ENCODE measurements at places on chromosomes 6 and 20.
A peak's percentile ranks its signal among the peaks of the same experiment; 100 is the strongest.

DNA sequence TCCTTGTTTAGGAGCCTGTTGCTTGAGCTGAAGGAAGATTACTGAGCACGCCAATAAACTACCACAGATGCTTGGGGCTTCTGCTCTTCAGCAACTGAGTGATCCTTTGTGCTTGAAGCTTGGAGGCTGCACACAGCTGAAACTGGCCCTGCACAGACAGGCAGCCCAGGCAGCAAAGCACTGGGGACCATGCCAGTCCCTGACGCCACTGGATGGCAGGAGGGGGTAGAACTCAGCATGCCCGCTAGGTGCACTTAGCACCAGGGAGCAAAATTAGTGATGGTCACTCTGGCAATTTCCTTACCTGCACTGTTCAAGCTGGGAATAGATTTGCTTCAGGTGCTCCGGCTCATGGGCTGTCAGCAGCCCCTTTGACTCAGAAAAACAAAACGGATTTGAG, 91.5 kb downstream of the FAM50B start:
- no peak for DNase-seq

- no peak for DNase-seq
These were observed 23.2 kb downstream of the RRAGD start for GRCh38 chr6:89388846-89389245.

GRCh38 chr6:140490081-140490480, 1115.6 kb upstream of the CITED2 start:
- DNase-seq: no peak

DNA sequence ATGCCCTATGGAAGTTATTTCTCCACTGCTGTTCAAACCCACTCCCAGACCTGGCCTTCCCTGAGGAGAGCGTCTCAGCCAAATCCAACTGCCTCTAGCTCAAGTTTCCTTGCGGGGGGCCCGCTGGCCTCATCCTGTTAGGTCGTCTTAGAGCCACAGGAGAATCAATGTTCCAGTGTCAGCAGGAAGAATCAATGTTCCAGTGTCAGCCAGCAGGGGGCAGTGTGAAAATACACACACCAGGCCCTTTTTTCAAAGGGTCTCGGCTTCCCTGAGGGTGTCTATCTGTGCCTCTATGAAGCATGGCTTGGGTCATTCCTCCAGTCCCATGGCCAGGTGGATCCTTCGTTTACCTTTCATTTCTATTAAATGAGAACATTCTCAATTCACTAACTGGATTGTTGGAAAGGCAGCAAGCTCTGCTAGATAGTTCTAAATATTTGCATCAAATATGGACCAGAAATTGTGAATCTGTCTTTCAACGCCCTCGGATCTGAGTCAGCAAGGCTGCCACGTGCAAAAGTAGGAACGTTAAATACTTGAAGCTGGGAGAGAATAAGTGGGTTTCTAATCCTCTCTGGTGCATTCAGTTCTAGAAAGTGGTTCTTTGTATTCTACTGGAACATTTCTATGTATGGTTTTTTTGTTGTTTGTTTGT, 19.2 kb downstream of the PRND start:
- DNase-seq: peak; percentile 16

DNA sequence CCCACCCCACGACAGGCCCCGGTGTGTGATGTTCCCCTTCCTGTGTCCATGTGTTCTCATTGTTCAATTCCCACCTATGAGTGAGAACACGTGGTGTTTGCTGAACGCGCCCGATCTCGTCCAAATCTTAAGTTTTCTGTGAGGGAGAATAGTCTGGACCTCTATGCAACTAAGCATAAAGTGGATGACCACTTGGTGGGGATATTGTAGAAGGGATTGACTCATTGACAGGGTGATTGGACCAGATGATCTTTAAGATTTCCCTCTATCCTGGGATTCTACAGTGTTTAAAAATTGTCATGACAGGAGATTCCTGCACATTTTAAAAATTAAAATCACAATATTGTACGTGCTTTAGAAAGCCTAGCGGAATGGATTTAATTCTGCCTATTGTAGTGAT, 141.3 kb downstream of the TRMT11 start:
- DNase-seq: no peak

DNA sequence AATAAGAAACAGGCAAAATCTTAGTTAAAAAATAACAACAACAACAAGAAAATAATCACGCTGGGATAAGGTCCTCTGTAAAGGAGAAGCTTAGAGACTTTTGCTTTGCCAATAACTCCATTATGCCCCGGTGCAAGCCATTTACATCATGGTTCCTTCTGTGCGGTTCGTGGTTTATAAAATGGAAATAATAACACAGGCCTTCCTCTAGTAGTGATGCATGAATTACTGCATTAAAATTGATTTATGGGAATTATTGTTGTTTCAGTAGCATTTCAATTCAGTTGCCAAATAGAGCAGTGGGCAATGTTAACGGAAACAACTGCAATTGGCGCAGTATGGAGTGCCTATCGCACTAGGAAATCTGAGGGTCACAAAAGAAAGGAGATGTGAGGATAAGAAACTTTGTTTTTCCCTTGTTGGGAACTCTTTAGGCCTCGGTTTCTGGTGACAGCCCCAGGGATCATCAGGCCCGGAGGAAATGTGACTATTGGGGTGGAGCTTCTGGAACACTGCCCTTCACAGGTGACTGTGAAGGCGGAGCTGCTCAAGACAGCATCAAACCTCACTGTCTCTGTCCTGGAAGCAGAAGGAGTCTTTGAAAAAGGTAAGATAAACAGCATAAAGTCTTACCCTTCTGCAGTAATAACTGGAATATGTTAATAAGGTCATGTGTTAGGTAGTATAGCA, 1.1 kb downstream of the CD109 start:
- no peak for DNase-seq

GRCh38 chr20:53592992-53593465, 610 bp downstream of the ZNF217 start:
- DNase-seq: no peak

DNA sequence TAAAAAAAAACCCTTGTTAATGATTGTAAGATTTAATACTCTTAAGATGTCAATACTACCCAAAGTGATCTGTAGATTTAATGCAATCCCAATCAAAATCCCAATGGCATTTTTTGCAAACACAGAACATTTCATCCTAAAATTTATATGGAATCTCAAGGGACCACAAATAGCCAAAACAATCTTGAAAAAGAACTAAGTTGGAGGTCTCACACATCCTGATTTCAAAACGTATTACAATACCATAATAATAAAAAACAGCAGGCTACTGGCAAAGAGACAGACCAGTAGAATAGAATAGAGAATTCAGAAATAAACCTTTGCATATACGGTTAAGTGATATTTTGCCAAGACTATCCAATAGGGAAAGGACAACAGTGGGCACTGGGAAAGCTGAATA, 331.9 kb upstream of the JARID2 start:
- DNase-seq: no peak

GRCh38 chr20:52539891-52540290, 348.3 kb upstream of the ZFP64 start:
- DNase-seq: no peak

DNA sequence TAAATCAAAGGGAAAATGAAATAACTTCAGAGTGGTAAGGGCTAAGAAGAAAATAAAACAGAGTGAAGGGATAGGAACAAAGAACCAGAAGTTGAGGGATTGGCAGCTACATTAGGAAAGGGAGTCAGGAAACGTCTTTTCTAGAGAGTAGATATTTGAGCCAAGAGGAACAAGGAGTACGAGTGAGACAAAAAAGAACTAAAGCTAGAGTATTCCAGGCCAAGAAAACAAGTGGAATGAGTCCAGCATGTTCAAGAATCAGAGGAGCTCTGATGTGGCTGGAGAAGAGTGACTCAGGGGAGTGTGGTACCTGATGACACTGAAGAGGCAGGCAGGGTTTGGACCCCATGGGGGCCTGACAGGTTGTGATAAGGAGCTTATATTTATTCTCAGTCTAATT, 66.3 kb downstream of the CEP162 start:
- DNase-seq: no peak

GRCh38 chr6:123830120-123830519, 26.5 kb downstream of the NKAIN2 start:
- DNase-seq: no peak

GRCh38 chr20:49696594-49696993, 17.1 kb downstream of the B4GALT5 start:
- DNase-seq: no peak

DNA sequence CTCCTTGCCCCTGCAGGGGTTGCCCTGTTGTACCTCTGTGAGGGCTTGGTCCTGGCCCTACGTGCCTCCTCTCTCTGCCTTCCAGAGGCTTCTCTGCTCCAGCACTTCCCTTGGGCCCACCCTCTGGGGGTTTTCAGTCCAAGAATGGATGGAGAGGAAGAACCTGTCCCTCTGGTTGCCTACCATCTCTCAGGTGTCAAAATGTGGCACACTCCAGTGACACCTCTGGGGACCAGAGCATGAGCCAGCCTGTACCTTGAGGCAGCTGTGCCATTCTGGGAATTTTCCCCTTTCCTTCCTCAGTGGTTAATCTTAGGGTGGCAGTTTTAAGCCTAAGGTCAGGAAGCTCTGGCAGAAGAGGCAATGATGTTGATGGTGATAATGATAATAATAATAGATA, 115.2 kb upstream of the ARMC2 start:
- no peak for DNase-seq

GRCh38 chr6:23533311-23533710, 592.7 kb upstream of the NRSN1 start:
- no peak for DNase-seq

DNA sequence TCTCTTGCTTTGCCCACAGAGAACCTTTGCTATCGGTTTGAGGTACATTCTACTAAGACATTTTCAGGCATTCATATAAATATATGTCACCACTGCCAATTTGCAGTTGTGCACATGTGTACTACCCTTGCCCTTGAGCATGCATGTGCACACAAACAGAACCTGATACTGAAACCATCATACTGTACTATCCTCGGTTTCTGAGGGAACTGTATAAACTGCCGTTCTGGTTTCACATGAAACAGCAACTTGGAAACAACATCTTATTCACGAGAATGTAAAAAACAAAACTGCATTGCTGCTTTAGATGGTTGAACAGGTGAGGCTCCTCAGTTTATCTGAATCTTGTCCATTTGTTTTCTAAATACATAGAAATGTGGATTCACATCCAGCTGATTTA, 151.2 kb upstream of the TMEM170B start:
- DNase-seq: no peak

- DNase-seq: no peak
These were observed 5.3 kb upstream of the PCK1 start for GRCh38 chr20:57555457-57556184.

DNA sequence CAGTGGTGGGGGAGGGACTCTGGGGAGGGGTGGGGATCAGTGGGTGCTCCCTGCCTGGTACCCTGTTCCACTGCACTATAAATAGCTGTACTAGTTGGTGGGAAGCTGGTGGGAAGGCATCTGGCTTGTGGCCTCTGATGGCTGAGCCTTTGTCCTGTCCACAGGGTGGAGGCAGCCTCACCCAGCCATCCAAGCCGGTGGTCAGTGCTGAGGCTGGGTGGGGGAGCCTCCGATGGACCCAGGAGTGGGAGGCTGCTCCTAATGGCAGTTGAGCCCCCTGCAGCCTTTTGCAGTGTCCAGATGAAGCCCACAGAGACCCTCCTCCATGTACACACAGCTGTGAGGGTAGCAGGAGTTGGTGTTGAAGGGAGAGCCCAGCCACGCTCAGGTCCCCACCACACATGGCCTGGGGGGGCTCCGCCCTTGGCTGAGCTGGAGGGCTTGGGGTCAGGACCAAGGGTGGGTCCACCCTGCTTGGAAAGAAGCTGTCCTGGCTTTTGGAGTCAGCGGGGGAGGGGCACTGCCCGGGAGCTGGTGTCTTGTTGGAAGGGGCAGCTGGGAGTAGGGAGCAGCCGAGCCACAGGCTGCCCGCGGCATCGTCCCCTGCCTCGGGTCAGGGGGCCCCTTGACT, 2.5 kb downstream of the PPDPF start:
- DNase-seq: no peak

DNA sequence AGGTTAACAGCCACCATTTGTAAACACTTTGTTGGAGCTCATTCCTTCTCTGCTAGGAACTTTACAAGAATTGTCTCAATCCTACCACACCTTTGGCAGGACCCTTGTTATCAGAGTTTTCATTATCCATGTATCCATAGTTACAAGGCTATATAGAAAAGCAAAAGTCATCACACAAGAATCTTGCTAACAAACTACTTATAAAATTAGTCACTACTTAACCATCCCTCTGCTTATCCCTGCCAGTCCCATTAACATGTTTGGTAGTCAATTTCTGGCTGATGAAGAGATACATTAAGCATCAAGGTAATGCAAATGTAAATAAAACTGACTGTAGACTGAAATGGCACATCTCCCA, 10.4 kb downstream of the ZSWIM3 start:
- DNase-seq: no peak

GRCh38 chr6:154448448-154449096, 61.9 kb downstream of the CNKSR3 start:
- DNase-seq: peak; percentile 10

DNA sequence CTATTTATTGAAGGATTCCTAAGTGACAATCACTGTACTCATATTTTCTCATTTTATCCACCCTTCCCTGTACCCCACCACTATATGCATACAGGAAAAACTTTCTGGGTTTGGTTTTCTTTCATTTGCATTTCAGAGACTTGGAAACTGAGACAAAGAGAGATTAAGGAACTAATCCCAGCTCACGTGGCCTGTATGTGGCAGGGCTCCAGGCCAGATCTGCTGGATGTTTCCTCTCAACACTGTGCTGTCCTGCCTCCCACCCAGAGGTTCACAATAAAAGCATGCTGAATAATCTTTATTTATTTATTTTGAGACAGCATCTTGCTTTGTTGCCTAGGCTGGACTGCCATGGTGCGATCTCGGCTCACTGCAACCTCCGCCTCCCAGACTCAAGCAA, 50.2 kb downstream of the CEP162 start:
- DNase-seq: no peak

DNA sequence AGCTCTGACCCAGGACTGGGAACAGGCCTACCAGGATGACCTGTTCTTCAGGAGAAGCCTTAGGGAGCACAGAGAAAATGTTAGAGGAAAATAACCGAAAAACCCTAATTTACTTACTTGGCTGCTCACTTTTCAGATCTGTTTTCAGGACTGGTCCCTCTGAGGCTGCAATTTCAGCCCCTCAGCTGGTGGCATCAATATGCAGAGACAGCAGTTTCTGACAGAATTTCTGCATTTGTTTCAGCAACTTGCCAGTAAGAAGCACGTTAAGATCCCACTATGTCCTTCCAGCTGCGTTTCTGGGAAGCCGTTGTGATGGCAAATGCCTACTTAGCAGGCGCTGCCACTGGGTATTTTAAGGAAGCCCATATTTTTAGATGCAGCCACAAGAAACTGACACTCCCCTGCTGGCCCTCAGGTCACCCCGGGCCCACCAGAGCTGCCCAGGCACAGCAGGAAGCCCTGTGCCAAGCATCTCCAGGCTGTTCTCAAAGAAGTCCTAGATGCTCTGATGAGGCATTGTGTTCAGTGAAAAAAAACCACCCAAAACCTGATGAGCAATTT, 7.5 kb downstream of the YTHDF1 start:
- no peak for DNase-seq

DNA sequence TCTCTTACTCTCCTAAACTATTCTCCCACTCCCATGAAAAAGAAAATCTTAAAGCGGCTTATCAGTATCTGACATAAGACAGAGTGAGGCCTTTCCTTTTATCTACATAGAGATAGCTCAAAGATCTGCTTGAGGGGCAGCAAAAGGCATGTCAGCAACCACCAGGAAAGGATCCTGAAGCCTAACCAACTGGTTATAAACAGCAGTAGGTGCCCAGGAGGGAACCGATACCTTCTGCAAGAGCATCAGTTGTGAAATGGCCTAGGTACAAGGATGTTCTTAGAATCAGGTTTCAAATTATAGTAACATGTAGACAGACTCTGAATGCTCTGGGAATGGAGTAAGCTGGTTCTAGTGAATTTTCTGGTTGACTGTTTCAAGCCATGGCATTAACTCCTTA, 21.4 kb downstream of the JARID2 start:
- DNase-seq: no peak
